ENCODE measurements at places on chromosomes 2 and 18.

DNA sequence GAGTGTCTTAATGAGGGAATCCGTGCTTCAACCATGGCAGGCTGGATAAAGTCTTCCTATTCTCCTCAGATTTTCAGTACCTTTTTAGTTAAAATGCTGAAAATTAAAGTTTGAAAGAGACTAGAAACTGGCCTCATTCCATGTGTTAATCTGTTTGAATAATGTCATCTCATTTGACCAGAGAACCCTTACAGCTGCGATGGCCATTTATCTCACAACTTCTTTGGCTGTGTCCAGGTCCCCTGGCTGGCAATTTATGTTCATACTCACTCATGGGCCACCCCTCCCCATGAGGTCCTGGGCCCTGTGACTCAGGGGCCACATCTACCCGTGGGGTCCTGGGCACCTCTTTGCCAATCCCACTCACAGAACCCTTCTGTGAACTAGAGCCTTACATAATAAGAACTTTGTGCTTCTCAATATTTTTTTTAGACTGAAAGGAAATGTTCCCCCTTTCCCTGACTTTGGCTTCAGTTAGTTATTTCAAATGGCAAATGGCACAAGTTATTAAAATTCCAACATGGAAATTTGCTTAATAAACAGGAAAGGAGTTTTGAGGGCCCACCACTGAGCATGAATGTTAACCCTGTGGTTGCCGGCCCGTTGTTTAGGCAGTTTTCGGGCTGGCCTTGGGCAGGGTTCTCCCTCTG is 134.6 kb downstream of the UXS1 start:
- no peak for DNase-seq

DNA sequence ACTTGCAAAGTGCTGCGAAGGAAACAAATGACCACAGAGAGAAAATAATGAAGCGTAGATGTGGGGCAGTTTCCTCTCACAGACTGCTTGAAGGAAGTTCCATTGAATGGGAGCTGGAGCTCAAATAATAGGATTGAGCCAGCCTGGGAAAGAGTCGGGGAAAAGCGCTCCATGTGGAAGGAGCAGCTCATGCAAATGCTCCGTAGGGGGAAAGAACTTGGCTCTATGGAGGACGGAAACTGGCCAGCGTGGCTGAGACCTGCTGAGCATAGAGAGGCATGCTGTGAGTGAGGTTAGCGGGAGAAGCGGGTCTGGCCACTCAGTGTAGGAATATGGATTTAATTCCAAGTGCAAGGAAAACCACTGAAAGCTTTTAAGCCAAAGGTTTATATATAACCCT is 28.6 kb upstream of the VIT start:
- no peak for DNase-seq

DNA sequence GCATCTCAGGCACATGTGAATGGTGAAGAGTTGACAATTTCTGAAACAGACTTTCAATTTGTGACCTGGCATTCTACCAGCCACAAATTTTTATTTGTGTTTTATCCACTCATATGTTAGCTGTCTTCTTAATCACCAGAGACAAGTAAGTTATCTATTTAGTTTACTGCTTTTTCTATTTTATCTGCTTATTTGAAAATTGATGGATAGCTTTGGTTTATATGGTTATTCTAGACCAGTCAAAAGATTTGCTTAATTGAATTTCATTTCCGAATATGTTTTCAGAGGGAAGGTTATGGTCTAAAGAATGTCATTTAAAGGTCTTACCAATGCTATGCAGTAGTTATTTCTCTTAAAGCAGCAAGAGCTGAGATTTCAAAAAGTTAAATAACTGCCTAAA is 43.5 kb upstream of the LRRTM1 start:
- no peak for DNase-seq

- DNase-seq: no peak
Measured at GRCh38 chr2:3042601-3043585, 334.7 kb downstream of the EIPR1 start.

DNA sequence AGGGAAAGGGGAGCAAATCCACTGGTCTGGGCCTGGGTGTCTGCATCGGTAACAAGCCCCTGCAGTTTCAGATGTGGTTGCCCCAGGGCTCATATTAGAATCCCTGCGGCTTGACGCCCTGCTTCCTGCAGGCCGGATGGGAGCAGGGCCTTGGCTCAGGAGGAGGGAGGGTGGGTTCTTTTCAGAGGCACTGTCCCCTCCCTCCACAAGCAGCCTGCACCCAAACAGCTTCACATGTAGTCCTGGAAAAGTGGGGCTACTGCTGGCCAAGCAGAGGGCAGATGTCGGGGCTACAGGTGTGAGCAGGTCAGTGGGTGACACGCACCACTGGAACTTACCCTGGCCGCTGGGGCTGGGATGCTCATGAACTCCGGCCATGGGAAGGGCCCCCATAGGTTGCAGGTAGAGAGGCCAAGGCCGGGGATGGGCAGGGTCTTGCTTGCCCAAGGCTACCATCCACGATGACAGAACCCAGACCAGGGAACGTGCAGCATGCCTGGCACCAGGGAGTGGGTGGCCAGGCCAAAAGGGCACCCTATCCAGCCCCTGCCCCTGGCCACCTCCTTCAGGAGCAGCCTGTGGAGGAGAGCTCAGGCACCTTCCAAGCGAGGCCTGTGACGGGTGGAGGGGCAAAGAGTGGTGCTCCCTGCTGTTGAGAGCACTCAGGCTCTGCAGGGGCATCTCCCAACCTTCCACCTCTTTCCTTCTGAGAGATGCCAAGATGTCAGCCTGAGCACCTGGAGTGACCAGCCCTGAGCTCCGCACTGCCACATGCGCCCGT is 16.8 kb downstream of the ARID5A start:
- DNase-seq: no peak

DNA sequence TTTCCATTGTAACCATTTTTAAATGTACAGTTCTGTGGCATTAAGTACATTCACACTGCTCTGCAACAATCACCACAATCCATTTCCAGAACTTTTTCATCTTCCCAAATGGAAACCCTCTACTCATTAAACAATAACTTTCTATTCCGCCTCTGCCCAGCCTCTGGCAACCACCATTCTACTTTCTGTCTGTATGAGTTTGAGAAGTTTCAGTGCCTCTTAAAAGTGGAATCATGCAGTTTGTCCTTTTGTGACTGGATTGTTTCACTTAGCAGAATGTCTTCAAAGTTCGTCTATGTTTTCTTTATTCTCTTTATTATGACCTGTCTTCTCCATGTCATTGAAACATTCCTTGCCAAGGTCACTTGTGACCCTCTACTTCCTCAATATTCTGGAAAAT is 22.0 kb upstream of the PELI1 start:
- no peak for DNase-seq

GRCh38 chr2:197268786-197269584 is 41.6 kb downstream of the ANKRD44 start:
- DNase-seq: no peak

DNA sequence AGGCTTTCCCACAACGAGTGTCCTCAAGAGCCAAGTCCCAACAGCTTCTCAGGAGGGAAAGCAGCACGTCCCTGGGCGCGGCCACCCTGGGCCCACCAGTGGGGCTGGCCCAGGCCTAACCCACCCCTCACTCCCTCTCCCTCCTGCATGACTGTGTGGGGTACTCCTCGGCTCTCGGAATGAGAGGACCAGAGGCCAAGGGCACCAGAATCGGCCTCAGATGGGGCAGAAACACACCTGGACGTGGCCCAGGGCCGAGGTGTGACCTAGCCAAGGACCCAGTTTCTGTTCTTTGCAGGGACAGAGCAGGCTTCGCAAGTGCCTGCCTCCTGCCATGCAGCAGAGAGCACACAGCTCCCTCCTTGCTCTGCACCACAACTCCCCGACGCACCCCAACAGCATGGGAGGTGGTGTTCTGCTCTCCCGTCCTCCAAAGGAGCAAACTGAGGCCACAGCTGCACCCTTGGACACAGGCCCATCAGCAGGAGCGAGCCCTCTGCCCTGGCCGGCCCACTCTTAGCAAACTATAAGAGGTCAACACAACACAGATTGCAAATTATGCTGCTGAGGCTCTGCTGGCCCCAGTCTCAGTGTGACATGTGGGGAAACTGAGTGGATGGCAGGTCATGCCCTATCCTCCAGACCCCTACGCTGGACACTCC is 19.7 kb downstream of the HS6ST1 start:
- no peak for DNase-seq

DNA sequence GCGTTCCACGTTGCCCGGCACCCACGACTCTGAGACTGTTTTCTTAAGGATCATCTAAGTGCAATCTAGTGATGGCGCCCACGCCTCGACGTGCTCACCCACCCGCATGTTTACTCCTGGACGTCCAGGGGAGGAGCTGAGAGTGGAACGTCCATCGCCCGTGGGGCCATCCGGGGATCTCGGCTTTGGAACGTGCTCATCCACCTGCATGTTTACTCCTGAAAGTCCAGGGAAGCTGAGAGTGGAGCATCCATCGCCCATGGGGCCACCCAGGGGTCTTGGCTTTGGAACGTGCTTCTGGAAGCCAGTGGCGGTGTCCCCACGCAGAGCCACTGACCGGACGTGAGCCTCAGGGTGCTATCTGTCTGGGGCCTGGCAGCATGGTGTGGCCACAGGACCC is 45.6 kb upstream of the SALL3 start:
- no peak for DNase-seq

DNA sequence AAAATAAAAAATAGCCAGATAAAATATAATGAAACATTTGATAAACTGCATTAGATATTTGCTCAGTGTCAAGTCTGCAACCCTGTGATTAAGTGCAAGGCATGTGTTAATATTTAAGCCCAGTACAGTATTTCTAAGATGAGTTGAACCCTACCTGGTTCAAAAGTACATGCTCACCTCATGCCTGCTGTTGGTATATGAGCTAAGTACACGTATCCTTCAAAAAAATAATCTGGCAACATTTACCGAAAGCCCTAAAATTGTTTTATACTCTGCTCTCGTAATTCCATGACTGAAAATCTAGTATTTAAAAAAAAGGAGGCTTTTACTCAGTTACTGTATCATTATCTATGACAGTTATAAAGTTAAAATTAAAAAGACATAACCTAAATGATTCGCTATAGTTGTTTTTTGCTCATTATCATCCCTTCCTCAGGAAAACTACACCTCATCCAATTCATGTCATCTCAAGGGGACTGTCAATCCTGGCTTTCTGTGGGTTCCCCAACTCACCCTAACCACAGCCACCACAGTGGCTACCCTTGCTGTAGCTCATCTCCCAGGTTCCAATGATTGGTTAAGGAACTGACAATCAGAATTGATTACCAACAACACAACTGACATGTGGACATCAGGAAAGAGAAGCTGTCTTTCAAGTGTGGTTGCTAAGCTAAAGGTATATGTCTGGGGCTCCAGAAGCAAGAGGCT is 10.6 kb downstream of the TLK1 start:
- no peak for DNase-seq

DNA sequence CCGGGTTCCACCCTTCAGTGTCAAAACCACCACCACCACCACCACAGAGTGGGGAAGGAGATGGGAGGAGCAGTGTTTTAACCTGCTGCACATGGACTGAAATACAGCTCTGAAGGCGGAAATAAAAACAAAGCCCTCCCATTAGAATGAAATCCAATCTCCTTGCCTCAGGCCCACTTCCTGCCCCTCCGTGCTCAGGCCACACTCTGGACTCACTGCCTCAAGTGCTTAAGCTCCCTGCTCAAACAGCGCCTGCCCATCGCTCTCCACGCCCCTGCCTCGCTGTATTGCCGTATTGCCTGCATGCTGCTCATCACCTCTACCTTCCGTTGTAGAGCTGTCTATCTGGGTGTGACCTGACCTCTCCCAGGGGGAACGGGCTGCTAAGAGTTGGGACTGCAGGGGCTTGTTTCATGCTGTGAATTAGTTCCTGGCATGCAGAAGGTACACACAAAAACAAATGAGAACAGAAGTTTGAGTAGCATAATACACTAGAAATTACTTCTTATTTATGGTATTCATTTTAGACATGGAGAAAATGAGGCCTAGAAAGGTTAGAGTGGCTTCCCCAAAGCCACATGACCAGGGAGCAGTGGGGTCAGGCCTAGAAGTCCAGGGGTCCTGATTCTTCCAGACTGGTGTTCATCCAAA is 31.6 kb upstream of the NEB start:
- no peak for DNase-seq

- DNase-seq: no peak
Measured at GRCh38 chr2:214139630-214140284, 271.1 kb upstream of the VWC2L start.

DNA sequence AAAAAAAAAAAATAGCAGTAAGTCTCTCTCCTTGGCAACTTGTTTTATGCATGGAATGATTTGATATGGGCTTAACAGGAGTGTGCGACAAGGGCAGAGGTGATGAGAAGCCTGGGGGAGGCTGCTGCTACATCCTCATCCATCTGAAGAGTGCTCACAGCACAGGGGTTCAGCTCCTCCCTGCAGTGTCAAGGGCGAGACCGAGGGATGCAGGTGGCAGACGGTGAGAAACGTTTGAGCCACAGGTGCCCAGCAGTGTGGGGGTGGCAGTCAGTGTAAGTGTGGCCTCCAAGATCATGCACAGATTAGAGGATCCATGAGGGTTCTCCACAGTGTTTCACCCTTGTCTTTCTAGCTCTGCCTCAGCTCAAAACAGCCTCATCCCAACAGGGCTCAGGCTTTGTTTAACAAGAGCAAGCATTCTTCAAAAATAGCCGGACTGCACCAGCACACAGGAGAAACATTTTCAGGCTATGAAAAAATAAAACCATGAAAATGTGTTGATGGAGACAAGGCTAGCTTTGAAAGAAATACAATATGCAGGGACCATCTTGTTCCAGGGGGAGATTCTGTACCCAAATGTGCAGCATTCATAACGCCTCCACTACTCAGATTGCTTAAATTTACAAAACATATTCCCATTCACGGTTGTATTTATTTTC is 324.5 kb upstream of the MYT1L start:
- no peak for DNase-seq

DNA sequence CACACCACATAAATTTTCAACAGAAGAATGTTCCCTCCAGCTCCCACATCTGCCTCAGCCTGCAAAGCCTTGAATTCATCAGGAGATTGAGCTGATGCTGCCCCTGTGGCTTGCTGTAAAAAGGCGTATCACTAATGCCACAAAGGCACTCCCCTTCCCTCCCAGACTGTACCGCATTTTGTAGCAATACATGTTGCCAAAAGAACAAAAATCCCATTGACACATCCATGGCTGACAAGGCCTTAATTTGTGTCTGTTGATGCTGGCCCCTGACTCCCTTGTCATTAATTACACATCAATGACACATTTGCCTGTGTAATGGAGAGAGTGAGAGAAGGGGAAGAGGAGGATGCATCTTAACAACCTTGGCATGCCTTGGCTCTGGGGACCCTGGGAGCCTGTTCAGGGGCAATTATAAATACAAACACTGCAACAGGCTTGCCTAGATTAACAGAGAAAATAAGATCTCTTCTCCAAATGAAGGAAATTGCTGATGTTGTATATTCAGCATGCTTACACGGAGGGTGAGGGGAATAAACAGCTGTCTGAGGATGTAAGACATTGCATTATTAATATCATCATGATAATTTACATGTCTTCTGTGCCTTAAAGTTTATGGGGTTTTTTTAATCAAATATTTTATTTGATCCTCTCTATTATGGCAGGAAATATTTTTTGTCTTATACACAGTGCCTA is 264.0 kb downstream of the SUCLG1 start:
- no peak for DNase-seq

DNA sequence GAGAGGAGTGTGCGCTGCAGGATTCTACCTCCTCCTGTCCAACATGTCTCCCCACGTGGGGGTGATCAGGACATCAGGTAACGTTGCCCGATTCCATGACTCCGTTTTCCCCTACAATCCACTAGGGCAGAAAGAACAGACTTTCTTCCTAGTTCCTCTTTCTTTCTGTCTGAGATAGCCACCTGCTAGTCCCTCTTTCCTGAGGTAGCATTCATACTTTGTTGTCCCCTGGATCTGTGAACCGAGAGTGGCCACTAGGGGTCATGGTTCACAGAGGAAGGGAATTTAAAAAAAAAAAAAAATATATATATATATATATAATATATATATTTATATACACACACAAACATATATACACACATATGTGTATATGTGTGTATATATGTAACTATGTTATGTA is 210.0 kb upstream of the ZNF521 start:
- no peak for DNase-seq
